HAP-1 (cell line): ENCODE measurements at places on chromosomes 16 and 17.
A peak's percentile ranks its signal among the peaks of the same experiment; 100 is the strongest.

DNA sequence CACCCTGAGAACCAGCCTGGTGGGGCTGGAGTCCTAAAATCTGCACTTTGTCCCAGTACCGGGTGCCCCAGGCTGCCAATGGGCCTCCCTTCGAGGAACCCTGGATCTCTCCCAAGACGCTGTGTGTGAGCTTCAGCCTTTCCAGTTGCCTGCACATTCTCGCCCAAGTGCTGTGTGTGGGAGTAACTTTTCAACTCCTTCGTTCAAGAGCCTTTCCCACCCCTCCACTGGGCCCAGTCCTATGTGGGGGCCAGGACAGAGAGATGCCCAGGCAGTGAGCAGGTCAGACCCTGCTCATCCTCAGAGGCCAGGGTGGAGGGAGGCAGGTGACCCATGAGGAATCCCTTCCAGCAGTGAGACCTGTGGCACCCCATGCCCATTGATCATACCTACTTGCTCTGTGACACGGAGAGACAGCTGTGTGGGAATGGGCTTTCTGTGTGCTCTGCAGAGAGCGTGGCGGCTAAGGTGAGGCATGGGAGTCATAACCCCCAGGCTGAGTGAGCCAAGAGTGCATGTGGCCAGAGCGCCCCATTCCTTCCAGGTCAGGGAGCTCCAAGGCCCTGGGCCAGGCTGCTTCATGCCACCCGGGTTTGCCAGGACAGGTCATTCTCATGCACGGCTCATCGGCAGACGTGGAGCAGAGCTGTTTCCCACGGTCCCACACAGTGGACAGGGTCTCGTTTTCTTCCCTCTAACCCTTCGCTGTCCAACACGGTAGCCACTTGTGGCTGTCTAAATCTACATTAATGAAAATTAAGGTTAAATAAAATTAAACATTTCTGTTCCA, 154.4 kb downstream of the CLEC16A start:
- no peak for DNase-seq

- DNase-seq = peak; percentile 59
These were observed 74.8 kb upstream of the GRIN2A start for GRCh38 chr16:10256784-10257641.

DNA sequence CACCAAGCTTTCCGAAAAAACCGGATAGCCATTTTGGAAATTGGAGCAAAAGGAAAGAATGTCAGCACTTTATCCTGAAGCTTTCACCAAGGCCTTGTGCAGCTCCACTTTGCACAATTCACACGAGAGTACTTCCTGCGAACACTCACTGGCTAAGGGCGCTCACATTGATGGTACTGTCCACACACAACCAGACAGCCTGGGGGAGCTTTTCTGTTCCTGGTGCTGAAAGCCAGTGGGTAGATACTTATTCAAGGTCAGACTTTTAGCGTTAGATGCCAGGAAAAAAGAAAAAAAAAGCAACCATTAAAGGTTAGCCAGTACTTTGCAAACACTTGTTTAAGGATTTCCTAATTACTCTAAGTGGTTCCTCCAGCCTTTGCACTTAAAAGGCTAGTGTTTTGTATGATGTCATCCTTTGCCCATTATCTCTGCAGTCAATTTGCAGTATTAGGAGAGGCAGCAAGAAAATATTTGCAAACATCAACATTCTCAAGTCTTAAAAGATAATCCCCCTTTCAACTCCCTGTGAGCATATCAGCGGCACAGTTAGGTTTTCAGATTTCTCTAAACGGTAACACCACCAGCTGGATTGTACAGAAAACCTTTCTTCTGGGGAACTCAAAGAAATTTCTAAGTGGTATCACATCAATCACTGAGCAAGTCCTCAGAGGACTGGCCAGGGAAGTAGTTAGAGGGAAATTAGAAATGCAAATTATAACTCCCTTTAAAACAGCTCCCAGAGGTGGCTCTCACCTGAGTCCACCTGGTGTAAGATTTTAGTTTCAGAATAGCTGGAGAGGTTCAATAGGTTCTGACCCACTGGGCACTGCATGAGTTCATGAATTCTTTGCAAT, 243.4 kb upstream of the IRX5 start:
- no peak for DNase-seq

- no peak for DNase-seq
These were observed 68.8 kb upstream of the RCVRN start for GRCh38 chr17:9973669-9974447.

DNA sequence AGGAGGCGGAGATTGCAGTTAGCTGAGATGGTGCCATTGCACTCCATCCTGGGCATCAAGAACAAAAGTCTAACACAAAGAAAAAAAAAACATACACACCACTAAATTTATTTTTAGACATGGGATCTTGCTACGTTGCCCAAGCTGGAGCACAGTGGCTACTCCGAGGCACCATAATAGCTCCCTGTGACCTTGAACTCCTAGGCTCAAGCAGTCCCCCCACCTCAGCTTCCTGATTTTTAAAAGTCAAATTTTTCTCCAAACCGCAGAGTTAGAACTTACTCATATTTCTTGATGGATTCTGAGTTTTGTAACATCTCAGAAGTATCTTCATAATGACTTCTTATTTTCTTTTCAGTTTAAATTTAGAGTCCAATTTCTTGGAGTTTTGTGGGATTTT, 3.4 kb downstream of the CMTM4 start:
- DNase-seq = no peak

- peak; percentile 78 for DNase-seq
These were observed at the start of gene NDRG4 for GRCh38 chr16:58499615-58500351. Gene NDRG4 (plus strand): TSS chr16:58500143. CDS start chr16:58500249, 106 bp downstream.

GRCh38 chr17:79741751-79742588, 11.2 kb downstream of the ENPP7 start:
- peak; percentile 81 for DNase-seq

DNA sequence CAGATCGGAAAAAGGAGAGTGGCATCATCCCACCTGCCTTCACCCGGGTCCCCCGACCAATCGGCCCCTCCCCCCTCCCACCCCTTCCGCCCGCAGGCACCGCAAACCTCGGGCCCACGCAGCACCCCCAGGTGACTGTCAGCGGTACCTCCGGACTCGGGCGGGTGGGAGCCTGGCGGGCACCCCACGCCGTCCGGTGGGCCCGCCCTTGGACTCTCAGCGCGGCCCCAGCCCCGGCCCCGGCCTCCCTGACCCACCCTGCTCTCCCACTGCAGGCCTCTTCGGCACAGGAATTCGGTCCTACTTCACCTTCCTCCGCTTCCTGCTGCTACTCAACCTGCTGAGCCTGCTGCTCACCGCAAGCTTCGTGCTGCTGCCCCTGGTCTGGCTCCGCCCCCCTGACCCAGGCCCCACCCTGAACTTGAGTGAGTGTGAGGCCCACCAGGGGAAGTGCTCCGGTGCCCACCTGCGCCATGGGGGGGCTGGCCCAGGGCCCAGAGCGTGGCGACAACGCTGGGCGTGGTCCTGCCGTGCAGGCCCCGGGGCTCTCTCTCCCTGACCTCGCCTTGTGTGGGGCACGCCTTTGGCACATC, 1.6 kb downstream of the TMC8 start:
- DNase-seq = peak; percentile 37

DNA sequence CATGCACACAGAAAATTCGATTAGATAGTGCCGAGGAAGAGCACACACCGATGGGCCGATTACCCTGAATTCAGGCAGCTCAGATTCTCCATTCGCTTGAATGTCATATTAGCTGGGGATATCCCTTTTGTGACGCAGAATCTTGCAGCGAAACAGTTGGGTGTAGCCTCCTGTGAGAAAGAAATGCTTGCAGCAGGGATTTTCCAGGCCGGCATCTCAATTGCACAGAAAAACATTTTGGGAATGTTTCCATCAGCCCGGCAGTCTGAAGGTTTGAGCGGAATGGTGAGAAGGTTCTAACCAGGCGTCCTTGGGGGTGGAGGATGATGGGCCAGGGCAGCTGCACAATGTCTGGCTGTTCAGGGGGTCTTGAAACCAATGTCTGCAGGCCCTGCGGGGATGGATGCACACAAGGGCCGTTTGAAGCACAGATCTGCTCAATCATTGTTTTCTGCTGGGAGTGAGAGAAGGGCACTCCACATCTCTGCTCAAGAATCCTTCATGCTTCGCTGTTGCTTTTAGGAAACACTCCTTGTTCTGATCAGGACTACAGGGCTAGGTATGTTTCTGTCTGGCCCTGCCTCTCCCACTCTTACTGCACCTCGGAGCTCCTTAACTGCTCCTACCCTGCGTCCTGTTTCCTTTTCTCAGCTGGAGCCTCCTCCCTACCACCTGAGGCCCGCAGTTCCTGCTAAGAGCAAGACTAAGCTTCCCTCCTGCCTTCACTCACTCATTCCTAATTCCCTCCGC, 94.6 kb downstream of the CMIP start:
- DNase-seq = no peak

DNA sequence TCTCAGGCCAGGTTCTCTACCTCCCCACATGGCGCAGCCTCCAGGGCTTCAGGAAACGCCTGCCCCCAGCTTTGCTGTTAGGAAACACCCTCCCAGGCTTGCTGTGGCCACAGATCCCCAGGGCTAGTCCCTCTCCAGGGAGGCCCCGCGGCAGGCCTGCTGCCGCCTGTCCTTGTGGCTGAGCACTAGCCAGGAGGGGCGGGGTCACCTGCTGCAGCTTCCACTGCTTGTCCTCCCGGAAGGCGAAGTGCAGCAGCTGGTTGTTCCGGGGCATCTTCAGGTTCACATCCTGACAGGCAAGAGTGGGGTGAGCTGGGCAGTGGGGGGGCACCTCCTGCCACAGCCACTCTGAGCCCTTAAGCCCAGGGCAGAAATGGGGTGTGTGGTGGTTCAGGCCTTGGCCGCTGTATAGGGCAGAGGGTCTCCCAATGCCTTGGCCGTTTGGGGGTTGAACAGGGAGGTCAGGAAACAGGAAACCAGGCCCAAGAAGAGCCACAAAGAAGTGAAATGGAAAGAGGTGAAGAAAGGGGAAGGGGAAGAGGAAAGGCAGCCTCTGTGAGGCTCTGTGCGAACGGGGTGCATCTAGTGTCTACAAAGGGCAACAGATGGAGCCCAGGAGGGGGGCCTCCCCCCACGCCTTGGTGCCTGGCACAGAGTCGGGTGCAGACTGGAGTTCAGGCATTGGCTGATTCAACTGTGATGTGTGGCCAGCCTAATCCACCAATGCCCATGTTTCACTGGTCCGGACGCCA, 2.0 kb downstream of the ROGDI start:
- DNase-seq = no peak

DNA sequence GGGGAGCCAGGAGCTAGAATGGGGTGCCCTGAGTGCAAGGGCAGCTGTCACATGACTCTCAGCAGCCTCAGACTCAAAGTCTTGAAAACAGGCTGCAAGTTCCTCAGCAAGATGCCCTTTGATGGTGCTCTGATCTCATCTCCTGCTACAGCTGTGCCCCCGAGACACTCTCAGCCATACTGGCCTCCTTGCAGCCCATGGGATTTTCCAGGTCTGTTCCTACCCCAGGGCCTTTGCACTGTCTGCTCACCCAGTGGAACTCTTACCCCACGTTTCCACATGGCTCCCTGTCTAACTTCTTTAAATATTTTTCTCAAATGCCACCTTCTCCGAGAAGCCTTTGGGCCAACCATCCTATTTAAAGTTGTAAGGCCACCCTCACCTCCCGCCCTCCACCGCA, 146.9 kb downstream of the C16orf95 start:
- no peak for DNase-seq

- no peak for DNase-seq
These were observed 337.5 kb downstream of the NPIPA8 start for GRCh38 chr16:17998996-17999395.

DNA sequence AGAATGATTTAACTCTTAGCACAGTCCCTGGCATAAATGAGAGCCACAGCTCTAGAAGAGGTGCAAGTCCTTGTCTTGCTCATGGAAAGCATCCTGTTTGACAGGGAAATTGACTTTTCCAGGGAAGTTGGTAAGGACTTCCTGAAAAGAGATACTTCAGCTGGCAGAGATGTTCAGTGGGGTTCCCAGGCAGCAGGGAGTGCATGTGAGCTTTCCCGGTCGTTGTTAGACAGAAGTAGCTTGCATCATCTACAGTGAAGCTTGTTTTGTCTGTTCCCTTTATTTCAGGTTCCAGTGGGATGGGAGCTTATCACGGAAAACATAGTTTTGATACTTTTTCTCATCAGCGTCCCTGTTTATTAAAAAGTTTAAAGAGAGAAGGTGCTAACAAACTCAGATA, 22.9 kb downstream of the ALDH3A2 start:
- DNase-seq = no peak

GRCh38 chr17:66670206-66670605, 164.7 kb upstream of the CACNG5 start:
- DNase-seq = no peak
